ENCODE measurements at places on chromosomes 16 and 17.

GRCh38 chr17:26775219-26775822 lies 518.6 kb upstream of the WSB1 start:
- H3K36me3 ChIP-seq = peaks cover 14% of the 10 kb centered on the region
- H3K4me3 ChIP-seq = no peak overlapping the region
- no peak overlapping the region for H3K27ac ChIP-seq
- no peak for DNase-seq
- no peaks in the 10 kb centered on the region for H3K27me3 ChIP-seq
- no peaks in the 10 kb centered on the region for H3K4me1 ChIP-seq

- H3K4me3 ChIP-seq = peak overlapping the region; percentile 58
- DNase-seq = no peak
- H3K36me3 ChIP-seq = peaks cover 38% of the 10 kb centered on the region
- H3K27ac ChIP-seq = peak overlapping the region; percentile 58
These were observed 104.3 kb downstream of the PHKB start for GRCh38 chr16:47565454-47565853.

DNA sequence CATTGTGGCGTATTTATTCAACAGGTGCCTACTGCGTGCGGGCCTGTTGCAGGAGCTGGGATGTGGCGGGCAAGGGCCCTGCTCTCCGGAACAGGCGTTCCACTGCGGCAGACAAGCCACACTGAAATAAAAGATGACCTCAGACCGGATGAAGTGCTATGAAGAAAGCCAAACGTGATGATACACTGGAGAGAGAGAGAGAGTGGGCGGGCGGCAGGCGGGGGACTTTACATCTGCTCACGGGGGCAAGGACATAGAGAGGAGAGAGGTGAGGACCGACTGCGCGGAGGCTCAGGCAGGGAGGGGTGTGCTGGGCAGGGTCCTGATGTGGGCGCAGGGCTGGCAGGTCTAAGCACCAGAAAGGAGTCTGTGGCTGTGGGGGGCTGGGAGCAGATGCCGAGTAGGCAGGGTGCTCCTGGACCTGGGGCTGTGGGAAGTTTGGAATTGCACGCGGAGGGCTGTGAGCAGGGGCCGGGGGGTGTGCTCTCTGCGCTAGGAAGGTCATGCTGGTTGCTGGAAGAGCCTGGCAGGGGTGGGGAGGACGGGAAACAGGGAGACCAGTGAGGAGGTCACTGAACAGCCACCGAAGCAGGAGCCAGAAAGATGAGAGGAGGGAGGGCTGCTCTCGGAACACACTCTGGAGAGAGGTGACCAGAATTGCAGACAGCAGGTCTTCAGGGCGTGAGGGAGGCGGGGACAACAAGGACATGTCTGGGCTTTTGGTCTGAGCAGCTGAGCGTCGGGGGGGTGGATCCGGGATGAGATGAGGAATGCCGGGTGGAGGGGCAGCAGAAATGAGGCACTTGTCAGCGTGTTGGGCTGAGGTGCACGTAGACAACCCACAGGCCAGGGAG lies 9.9 kb downstream of the MXRA7 start:
- H3K4me1 ChIP-seq = peaks cover 7% of the 10 kb centered on the region
- peak overlapping the region; percentile 72 for H3K4me3 ChIP-seq
- DNase-seq = peak; percentile 44
- H3K27me3 ChIP-seq = no peaks in the 10 kb centered on the region
- H3K27ac ChIP-seq = peak overlapping the region; percentile 75
- H3K36me3 ChIP-seq = no peaks in the 10 kb centered on the region

DNA sequence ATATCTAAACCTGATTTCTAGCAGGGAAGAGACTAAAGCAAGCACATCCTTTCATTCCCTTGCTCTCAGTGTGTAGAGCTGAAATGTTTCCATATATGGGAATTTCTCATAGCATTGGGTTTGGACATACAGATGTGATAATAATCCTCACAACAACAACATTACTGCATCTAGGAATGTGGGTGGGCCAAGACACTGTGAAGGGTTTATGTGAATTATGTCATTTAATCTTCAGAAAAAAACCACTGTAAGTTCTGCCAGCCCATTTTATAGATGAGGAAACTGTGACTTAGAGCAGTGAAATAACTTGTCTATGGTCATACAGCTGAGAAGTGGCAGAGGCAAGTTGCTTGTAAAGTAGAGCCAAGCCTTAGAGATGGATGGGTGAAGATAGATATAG lies 5.2 kb downstream of the OMG start:
- no peaks in the 10 kb centered on the region for H3K36me3 ChIP-seq
- no peak overlapping the region for H3K4me3 ChIP-seq

DNA sequence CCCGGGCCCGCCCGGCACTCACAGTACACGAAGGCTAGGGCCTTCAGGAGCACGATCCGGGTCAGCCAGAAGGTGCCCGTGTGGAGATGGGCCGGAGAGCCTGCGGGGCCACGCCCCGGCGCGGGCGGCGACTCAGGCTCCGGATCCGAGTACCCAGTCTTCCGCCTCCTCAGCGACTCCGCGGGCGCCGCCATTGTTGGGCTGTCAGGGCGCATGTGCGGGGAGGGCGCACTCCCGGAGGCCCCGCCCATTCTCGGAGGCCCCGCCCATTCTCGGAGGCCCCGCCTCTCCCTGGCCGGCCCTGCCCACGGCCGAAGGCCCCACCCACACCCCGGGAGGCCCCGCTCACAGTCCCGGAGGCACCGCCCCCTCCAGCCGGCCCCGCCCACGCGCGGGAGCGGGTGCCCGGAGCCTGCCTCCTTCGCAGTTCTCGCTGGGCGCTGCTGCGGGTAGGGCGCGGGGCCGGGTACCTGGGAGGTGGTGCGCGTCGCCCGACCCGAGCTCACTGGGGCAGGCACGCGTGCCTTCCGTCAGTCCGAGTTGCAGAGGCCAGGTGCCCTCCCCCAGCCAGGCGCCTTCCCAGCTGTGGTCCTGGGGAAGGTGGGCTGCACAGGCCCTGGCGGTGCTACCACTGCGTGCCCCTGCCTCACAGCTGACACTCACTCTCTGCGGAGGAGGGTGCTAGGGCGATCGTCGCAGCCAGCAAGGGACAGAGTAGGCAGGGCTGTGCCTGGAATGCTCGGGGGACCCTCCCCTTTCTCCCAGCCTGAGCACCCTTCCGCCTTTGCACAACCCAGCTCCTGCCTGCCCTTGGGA lies at the start of gene LMF1:
Gene LMF1, minus strand, starts transcription at position 219 of the 816 bp plus-strand sequence. Its CDS starts 4 bp downstream, at position 215.
- H3K27me3 ChIP-seq = no peaks in the 10 kb centered on the region
- peak; percentile 97 for DNase-seq
- peaks cover 17% of the 10 kb centered on the region for H3K4me1 ChIP-seq
- peak within 1 kb of the TSS; percentile 61 for H3K27ac ChIP-seq

GRCh38 chr17:16878084-16878483 lies 93.8 kb downstream of the TNFRSF13B start:
- H3K27ac ChIP-seq = no peak overlapping the region
- H3K4me3 ChIP-seq = no peak overlapping the region
- no peaks in the 10 kb centered on the region for H3K27me3 ChIP-seq
- no peaks in the 10 kb centered on the region for H3K36me3 ChIP-seq
- no peaks in the 10 kb centered on the region for H3K4me1 ChIP-seq

DNA sequence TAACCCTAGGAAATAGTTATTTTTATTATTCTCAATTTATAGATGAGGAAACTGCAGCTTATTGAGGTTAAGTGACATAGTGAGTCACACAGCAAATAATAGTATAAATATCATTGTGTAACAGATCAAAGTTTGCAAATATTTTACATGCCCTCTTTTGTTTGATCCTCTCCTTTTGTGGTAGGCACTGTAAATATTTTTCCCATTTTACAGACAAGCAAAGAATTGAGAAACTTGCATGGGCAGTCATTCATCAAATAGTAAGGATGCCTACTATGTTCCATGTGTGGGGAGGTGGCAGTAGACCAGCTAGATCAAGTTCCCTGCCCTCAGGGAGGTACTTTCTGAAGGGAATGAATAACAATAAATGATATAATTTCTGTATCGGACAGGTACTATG lies 173.0 kb downstream of the PHKB start:
- no peaks in the 10 kb centered on the region for H3K27me3 ChIP-seq
- H3K4me3 ChIP-seq = no peak overlapping the region
- peaks cover 15% of the 10 kb centered on the region for H3K4me1 ChIP-seq
- H3K36me3 ChIP-seq = peaks cover 17% of the 10 kb centered on the region
- H3K27ac ChIP-seq = no peak overlapping the region
- DNase-seq = no peak

GRCh38 chr16:23955088-23955487 lies 119.3 kb downstream of the PRKCB start:
- DNase-seq = no peak
- H3K36me3 ChIP-seq = no peaks in the 10 kb centered on the region
- no peak overlapping the region for H3K4me3 ChIP-seq
- H3K27me3 ChIP-seq = no peaks in the 10 kb centered on the region
- peaks cover 58% of the 10 kb centered on the region for H3K4me1 ChIP-seq
- no peak overlapping the region for H3K27ac ChIP-seq

GRCh38 chr17:18319604-18320256 lies 4.6 kb downstream of the SMCR8 start:
- H3K27me3 ChIP-seq = no peaks in the 10 kb centered on the region
- H3K4me1 ChIP-seq = peaks cover 48% of the 10 kb centered on the region
- peak; percentile 39 for DNase-seq
- H3K27ac ChIP-seq = no peak overlapping the region
- peaks cover 5% of the 10 kb centered on the region for H3K36me3 ChIP-seq

GRCh38 chr16:74230126-74230525 lies 66.5 kb upstream of the PSMD7 start:
- H3K27me3 ChIP-seq = peaks cover 24% of the 10 kb centered on the region
- no peak overlapping the region for H3K27ac ChIP-seq
- H3K4me1 ChIP-seq = no peaks in the 10 kb centered on the region

GRCh38 chr16:58582971-58583765 lies 46.5 kb downstream of the CNOT1 start:
- H3K27ac ChIP-seq = no peak overlapping the region
- peaks cover 44% of the 10 kb centered on the region for H3K36me3 ChIP-seq
- no peak for DNase-seq
- peaks cover 5% of the 10 kb centered on the region for H3K4me1 ChIP-seq
- H3K4me3 ChIP-seq = no peak overlapping the region

DNA sequence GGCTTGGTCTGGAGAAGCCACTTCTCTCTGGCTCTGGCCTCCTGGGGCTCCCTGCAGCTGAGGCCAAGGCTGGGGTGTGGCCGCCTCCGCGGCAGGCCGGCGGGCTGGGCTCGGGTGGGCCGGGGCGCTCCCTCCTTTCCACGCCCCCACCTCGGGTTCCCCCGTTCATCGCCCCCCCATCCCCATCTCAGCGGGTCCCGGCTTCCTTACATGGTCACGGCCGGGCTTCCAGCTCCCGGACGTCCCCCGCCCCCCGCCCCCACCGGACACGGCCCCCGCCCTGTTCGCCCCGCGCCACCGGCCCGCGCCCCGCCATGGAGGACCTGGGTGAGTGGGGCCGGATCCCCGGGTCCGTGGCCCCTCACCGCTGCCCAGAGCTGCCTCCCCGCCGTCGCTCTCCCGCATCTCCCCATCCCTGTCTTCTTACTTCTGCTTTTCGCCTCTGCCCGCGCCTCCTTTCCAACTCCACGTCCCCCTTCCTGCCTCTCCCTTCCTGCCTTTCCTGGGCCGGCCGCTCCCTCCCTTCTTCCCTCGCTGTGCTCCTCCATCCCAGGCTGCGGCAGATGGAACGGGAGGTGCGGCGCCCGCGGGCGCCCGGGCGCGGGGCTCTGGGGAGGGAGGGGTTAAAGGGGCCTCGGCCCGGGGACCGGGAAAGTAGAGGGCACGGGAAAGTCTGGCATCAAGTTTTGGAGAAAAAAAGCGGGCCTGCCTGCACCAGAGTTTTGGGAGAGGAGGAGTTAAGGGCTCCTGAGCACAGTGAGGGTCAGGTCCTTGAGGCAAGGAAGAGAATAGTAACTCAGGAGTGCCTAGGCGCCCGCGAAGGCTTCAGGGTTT lies at the start of gene TGFB1I1:
Gene TGFB1I1, plus strand, starts transcription at position 278 of the 834 bp plus-strand sequence. Its CDS starts 37 bp downstream, at position 315.
- H3K4me3 ChIP-seq = peak within 1 kb of the TSS; percentile 63
- no peak for DNase-seq
- H3K36me3 ChIP-seq = no peaks in the 10 kb centered on the region
- no peaks in the 10 kb centered on the region for H3K27me3 ChIP-seq
- peaks cover 22% of the 10 kb centered on the region for H3K4me1 ChIP-seq

DNA sequence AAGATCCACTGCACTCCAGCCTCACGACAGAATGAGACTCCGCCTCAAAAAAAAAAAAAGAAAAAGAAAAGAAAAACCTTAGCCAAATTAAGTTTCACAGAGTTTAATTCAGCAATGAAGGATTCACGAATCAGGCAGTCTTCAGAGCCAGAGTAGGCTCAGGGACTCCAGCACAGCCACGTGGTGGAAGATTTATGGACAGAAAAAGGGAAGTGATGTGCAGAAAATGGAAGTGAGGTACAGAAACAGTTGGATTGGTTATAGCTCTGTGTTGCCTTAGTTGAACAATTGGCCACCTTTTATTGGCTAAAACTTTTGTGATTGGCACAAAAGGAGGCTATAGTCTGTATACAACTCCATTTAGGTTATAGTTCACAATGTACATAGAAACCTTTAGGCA lies 256.6 kb downstream of the HS3ST3B1 start:
- no peak overlapping the region for H3K27ac ChIP-seq
- DNase-seq = no peak
- H3K27me3 ChIP-seq = peaks cover 13% of the 10 kb centered on the region
- H3K36me3 ChIP-seq = no peaks in the 10 kb centered on the region

- peaks cover 16% of the 10 kb centered on the region for H3K36me3 ChIP-seq
- H3K27ac ChIP-seq = no peak overlapping the region
- DNase-seq = no peak
- H3K27me3 ChIP-seq = peaks cover 3% of the 10 kb centered on the region
- no peak overlapping the region for H3K4me3 ChIP-seq
- H3K4me1 ChIP-seq = peaks cover 46% of the 10 kb centered on the region
These were observed 3.1 kb downstream of the CSNK2A2 start for GRCh38 chr16:58194790-58195189.

GRCh38 chr17:17999364-18000029 lies 26.8 kb downstream of the DRC3 start:
- H3K27ac ChIP-seq = no peak overlapping the region
- no peak for DNase-seq
- no peak overlapping the region for H3K4me3 ChIP-seq
- H3K27me3 ChIP-seq = no peaks in the 10 kb centered on the region

DNA sequence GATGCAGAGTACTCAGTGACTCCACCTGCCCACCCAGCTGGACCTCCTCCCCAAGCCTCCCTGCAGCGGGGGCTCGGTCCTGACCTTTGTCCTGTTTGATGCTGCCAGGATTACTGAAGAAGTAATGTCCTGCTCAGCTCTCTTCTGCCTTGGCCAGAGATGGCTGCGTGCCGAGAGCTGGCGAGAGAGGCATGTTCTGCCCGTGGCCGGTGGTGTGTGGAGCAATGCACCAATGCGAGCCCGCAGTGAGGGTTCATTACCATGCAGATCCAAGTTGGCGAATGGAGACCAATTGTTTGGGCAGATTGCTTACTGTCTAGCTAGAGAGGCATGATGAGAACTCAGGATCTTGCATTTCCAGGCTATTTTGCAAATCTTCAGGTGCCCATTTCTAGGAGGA lies 248.9 kb downstream of the ENGASE start:
- no peaks in the 10 kb centered on the region for H3K36me3 ChIP-seq
- H3K4me1 ChIP-seq = no peaks in the 10 kb centered on the region
- no peak for DNase-seq
- H3K4me3 ChIP-seq = no peak overlapping the region
- peaks cover 7% of the 10 kb centered on the region for H3K27me3 ChIP-seq
